Aorta (tissue), 5 donors: ENCODE measurements at places on chromosomes 3 and 15. TPM values are rescaled to one million over a fixed set of nuclear protein-coding genes. Genes with fewer than 3 reads are reported as not detected.

ITPKA gene
- polyA plus RNA-seq, result 8.1 TPM

PLS1 gene
- polyA plus RNA-seq, result 36.2 TPM

RMDN3 gene
- polyA plus RNA-seq, result 27.3 TPM

ICE2 gene
- 12.0 TPM for polyA plus RNA-seq

GPR156 gene
- not detected for polyA plus RNA-seq

NDUFB4 gene
- polyA plus RNA-seq, result 183 TPM
